ENCODE measurements at places on chromosomes 7 and 10.

GRCh38 chr7:139367438-139368155, 7.9 kb downstream of the LUC7L2 start:
- no peak for DNase-seq

DNA sequence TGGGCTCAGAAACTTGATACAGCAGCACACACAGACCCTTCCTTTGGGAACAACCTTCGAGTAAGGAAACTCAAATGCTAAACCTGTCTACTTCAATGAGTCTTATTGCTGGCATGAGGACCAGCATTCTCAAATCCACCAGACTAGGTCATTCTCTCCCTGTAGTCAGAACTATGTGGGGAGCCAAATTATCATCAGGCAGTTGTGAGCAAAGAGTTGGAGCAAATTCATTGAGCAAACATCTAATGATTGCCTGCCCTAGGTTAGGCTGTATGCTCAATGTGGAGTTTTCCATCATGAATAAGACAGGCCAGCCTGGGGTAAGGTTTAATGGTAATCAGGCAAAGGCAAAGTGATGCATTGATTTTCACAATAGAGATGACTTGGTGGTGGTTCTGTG, 3.6 kb downstream of the EPDR1 start:
- DNase-seq = peak; percentile 60

DNA sequence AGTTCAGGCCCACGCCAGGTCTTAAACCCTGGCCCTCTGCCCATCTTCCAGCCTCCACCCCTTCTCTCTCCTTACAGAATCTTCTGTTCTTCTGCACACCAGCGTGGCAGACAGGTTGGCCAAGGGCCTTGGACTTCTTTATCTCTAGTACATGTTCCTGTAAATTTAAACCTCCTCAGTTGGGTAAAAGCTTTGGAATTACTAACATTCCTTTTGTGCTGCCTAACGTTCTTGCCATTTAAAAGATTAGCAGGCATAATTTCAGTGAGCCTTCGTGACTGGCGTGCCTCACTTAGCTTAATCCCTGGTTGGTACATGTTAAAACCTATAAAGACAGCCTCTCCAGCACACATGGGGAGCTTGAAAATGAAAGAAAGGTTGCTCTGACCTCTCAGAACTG, 192.2 kb downstream of the CUX1 start:
- DNase-seq = peak; percentile 50

- no peak for DNase-seq
These were observed 23.2 kb downstream of the PPP1R17 start for GRCh38 chr7:31710171-31710570.

- no peak for DNase-seq
These were observed 528.9 kb downstream of the CNTNAP2 start for GRCh38 chr7:146645383-146645976.

- DNase-seq = peak; percentile 54
These were observed 37.0 kb downstream of the EPDR1 start for GRCh38 chr7:37957221-37957970.

- peak; percentile 25 for DNase-seq
These were observed 196.4 kb downstream of the CREB5 start for GRCh38 chr7:28608731-28609130.

DNA sequence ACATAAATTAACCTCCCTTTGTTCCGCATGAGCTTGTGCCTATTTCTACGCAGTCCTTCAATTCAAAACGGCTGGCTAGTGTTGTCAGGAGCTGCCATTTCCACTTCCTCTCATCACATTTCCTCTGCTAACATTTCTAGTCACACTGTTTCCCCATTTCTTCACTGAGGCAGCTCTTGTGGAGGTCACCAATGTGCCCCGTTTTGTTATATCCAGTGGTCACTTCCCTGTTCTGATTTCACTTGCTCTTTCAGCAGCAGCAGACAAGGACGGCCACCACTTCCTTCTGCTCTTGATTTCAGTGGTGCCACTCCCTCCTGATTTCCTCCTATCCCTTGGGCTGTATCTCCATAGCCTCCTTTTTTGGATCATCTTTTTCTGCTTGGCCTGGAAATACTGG, 64.8 kb upstream of the SEC61G start:
- DNase-seq = no peak

- DNase-seq = no peak
These were observed 49.3 kb downstream of the PTPRN2 start for GRCh38 chr7:158538156-158538946.

- no peak for DNase-seq
These were observed 45.9 kb downstream of the TMEM270 start for GRCh38 chr7:73906874-73907273.

DNA sequence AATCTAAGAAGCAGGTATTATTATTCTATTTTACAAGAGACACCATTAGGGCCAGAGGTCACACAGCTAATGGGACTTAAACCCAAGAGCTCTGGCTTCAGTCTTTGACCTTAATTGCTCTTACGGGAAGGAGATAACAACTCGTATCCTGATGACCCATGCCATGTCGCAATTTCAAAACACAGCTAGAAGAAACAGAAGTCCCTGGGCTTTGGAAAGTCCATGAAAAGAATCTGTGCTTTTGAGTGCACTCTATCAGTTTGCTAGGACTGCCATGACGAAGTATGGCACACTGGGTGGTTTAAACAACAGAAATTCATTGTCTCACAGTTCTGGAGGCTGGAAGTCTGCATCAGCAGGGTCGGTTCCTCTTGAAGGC, 247.8 kb upstream of the AOAH start:
- DNase-seq = no peak

DNA sequence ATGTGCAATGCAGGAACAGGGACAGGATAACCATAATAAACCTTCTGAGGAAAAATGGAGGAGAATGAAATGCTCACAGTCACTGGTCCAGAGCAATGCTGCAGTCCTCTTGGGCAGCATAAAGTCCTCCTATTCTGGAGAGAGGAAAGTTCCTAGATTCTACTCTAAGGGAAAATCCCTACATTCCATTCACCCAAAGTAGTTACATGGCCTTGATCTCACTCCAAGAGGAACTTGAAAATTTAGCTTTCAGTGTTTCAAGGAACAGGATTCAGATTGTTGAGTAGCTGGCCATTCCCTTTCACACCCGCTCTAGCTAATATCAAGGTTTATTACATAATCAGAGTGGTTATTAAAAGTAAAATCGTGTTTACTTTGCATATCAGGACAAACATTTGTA, 168.3 kb downstream of the CHRM2 start:
- peak; percentile 58 for DNase-seq

- DNase-seq = peak; percentile 80
These were observed 15.1 kb downstream of the LSMEM1 start for GRCh38 chr7:112495810-112496462.

GRCh38 chr10:128081720-128082119, 44.5 kb downstream of the MKI67 start:
- DNase-seq = peak; percentile 12

- peak; percentile 54 for DNase-seq
These were observed 83.2 kb upstream of the COL1A2 start for GRCh38 chr7:94311515-94311914.

- DNase-seq = no peak
These were observed 101.2 kb upstream of the APBB1IP start for GRCh38 chr10:26336979-26337378.

- no peak for DNase-seq
These were observed 2.0 kb downstream of the PRTFDC1 start for GRCh38 chr10:24950439-24950838.

DNA sequence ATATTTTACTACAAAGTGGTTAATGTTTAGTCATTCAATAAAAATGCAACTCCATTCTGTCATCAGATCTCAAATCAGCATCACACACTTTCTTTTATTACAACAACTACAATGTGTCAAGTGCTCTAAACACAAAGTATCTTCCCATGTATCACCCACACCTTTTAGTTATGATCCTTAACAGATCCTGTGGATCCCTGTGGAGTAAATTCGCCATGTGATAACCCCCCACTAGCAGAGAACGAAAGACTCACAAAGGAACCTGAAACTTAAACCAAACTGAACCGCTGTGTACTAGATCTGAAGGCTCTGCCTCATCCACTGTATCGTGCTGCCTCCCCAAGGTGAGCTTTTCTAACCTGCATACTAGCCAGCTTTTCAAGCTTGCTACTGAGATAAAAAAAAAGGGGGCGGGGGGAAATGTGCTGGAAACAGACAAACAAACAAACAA, 1.7 kb downstream of the DPY19L1 start:
- DNase-seq = peak; percentile 29

- no peak for DNase-seq
These were observed 291.8 kb downstream of the AHR start for GRCh38 chr7:17590221-17590620.

DNA sequence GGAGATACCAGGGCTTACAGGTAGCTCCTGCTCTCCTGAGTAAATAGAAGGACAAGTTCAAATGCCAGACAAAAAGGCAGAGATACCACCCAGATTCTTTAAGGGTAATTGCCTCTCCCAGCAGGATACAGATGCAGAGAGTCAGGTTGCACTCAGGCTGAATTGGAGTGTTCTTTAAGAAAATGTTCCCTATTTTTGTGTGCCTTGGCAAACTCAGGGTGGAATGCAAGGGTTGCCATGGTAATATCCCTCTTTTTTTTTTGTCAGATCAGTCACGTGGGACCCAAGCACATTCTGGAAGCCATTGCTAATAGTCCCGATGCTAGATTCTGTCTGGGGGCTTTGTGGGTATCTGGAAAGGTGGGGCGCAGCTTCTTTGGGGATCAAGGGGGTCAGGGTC, 628.0 kb downstream of the CALN1 start:
- DNase-seq = no peak

- DNase-seq = peak; percentile 96
These were observed 242.9 kb upstream of the CXCL12 start for GRCh38 chr10:44627591-44628354.

- no peak for DNase-seq
These were observed 74.6 kb downstream of the CUL1 start for GRCh38 chr7:148773334-148773733.

DNA sequence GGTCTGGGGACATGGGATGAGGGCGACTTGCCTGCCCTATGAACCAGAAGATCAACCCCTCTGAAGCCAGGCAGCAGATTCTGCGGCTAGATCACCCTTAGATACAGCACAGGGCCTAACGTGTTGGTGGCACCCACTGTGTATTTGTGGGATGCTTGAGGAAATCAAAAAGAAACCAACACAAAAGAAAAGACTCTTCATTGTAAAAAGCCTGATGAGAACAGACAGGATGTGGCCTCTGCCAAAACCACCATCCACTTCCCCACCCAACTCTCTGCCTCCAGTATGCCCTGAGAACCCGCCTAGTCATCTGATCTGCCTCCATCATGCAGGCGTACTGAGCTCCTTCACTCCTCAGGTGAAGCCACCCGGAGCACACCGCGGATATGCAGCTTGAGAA, 97.2 kb upstream of the INSYN2A start:
- DNase-seq = no peak

- DNase-seq = no peak
These were observed 50.3 kb upstream of the SP4 start for GRCh38 chr7:21377545-21377944.

DNA sequence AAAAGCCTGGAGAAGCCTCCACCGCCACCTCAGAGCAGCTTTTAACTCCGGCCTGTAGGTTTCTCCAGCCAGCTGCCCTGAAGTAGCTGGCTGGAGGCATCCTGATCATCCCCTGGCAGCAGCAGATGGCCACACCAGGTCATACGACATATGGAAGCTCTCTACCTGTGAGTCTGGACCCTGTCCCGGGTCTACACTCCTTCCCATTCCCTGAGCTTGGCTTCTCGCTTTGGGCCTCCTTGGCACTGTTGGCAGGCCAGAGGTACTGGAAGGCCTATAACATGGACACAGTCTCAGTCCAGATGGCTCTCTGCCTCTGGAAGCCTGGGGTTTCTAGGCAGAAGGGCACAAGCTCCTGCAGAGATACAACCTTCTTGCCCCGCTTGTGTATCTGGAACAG, 43.5 kb upstream of the TRIM8 start:
- DNase-seq = no peak

Measured in fibroblast of the aortic adventitia (primary cell).